ENCODE measurements at places on chromosomes 16 and 17.

GRCh38 chr16:54511222-54511731, 224.7 kb upstream of the IRX3 start:
- no peak for DNase-seq
- H3K4me3 ChIP-seq, result no peak overlapping the region
- H3K27ac ChIP-seq, result no peak overlapping the region
- H3K4me1 ChIP-seq, result no peaks in the 10 kb centered on the region
- H3K27me3 ChIP-seq, result no peaks in the 10 kb centered on the region

- DNase-seq, result peak; percentile 92
- no peak overlapping the region for H3K27ac ChIP-seq
- no peak overlapping the region for H3K4me3 ChIP-seq
- peaks cover 16% of the 10 kb centered on the region for H3K27me3 ChIP-seq
- peaks cover 11% of the 10 kb centered on the region for H3K4me1 ChIP-seq
- H3K36me3 ChIP-seq, result no peaks in the 10 kb centered on the region
These were observed 5.3 kb upstream of the ZNF689 start for GRCh38 chr16:30615358-30616091.

- H3K27ac ChIP-seq, result peak overlapping the region; percentile 81
- H3K4me3 ChIP-seq, result peak overlapping the region; percentile 73
- peaks cover 10% of the 10 kb centered on the region for H3K36me3 ChIP-seq
- peak; percentile 87 for DNase-seq
These were observed 62.9 kb downstream of the SMURF2 start for GRCh38 chr17:64599187-64599676.

DNA sequence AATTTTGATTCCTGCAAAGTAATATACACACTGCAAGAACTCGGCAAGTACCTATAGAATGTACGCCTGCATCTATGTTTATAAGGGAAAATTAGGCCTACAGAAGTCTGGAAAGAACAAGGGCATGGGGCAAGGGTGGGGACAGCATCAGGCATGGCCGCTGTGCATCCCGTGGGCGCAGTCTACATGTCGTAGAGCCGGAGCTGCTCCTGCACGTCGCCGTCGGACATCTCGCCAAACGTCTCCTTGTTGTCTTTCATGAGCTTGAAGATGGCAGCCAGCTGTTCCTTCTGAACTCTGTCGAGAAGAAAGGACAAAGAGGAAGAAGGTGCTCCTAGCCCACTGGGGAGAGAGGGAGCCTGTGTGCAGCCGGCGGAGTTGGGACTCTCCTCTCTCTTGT, 33.4 kb downstream of the MXRA7 start:
- peaks cover 3% of the 10 kb centered on the region for H3K27me3 ChIP-seq
- peaks cover 8% of the 10 kb centered on the region for H3K4me1 ChIP-seq
- no peaks in the 10 kb centered on the region for H3K36me3 ChIP-seq
- no peak overlapping the region for H3K27ac ChIP-seq

- H3K36me3 ChIP-seq, result peaks cover 29% of the 10 kb centered on the region
- no peak overlapping the region for H3K27ac ChIP-seq
- H3K4me1 ChIP-seq, result peaks cover 68% of the 10 kb centered on the region
These were observed 29.9 kb downstream of the DCUN1D3 start for GRCh38 chr16:20870122-20870820.

DNA sequence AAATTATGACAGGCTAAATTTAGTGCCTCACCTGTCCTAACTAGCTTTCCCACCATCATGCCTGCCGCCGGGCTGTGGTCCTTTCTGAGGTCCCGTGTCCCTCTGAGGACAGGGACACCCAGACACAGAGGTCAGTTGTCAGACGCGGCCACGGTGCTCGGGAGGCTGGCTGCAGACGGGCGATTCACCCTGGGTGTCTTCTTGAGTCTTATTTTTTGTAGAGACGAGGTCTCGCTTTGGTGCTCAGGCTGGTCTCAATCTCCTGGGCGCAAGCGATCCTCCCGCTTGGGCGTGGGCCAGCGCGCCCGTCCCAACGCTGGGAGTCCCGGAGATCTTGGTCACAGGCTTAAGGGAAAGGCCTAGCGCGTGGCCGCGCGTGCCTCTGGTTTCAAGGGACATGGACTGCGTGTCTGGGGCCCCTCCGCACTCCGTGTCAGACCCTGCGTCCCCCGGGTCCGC, 797 bp upstream of the RAB11FIP3 start:
- peaks cover 16% of the 10 kb centered on the region for H3K27me3 ChIP-seq
- H3K4me1 ChIP-seq, result peaks cover 25% of the 10 kb centered on the region
- peaks cover 5% of the 10 kb centered on the region for H3K36me3 ChIP-seq
- H3K27ac ChIP-seq, result peak overlapping the region; percentile 69

GRCh38 chr16:82178352-82178751, 8.3 kb upstream of the MPHOSPH6 start:
- H3K27ac ChIP-seq, result no peak overlapping the region
- H3K36me3 ChIP-seq, result no peaks in the 10 kb centered on the region
- DNase-seq, result no peak
- H3K27me3 ChIP-seq, result peaks cover 47% of the 10 kb centered on the region
- no peak overlapping the region for H3K4me3 ChIP-seq

- peaks cover 13% of the 10 kb centered on the region for H3K36me3 ChIP-seq
- peaks cover 16% of the 10 kb centered on the region for H3K4me1 ChIP-seq
- peaks cover 84% of the 10 kb centered on the region for H3K27me3 ChIP-seq
- DNase-seq, result peak; percentile 65
These were observed 5.7 kb downstream of the IRX5 start for GRCh38 chr16:54936201-54936978.

DNA sequence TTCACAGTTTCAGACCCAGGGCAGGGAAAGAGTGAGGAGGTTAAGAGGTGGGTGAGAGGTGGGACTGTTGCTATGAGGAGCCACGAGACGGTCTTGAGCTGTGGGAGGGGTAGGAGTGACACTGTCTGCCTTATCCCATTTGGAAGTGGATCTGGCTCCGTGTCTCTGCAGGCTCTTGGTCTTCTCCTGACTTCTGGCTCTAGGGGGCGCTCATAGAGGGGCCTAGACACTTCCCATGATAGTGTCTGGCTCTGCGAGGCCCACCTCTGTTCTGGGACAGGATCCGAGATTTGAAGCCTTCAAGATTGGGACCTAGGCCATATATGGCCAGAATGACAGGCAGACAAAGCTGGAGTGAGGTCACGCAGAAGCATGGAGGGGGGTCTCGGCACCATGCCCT, 204.5 kb downstream of the GSG1L start:
- no peak overlapping the region for H3K27ac ChIP-seq
- no peaks in the 10 kb centered on the region for H3K27me3 ChIP-seq
- no peak for DNase-seq
- no peak overlapping the region for H3K4me3 ChIP-seq
- H3K36me3 ChIP-seq, result no peaks in the 10 kb centered on the region

DNA sequence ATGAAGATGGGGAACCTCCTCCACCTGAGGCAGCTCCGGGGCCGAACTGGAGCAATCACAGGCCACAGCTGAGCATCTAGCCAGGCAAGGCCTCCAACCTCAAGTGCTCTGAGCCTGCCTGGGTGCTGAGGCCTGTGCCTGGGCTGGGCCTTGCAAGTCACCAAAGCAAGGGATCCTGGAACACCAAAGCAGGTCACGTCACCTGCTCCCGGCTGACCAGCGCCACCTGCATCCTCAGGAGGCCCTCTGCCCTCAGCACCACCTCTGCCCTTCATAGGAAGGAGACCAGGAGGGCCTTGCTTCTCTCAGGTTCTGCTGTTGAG, 68.0 kb downstream of the SMPD3 start:
- no peak overlapping the region for H3K27ac ChIP-seq
- DNase-seq, result no peak
- peaks cover 21% of the 10 kb centered on the region for H3K4me1 ChIP-seq
- no peak overlapping the region for H3K4me3 ChIP-seq
- H3K36me3 ChIP-seq, result no peaks in the 10 kb centered on the region

DNA sequence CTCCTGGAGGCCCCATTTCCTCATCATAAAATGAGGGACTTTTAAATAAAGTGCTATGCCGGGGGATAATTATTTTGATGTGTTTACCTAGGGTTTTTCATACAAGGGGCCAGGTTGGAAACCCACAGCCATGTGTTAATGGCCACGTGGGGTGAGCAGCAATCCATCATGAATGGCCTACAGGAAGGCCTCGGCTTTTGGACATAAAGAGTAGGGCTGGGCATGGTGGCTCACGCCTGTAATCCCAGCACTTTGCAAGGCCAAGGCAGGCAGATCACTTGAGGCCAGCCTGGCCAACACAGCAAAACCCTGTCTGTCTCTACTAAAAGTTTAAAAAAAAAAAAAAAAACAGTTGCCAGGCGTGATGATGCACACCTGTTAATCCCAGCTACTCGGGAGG, 40.3 kb downstream of the MEAK7 start:
- H3K36me3 ChIP-seq, result peaks cover 64% of the 10 kb centered on the region
- H3K4me3 ChIP-seq, result no peak overlapping the region
- no peaks in the 10 kb centered on the region for H3K27me3 ChIP-seq
- H3K4me1 ChIP-seq, result no peaks in the 10 kb centered on the region
- H3K27ac ChIP-seq, result no peak overlapping the region

GRCh38 chr17:37117373-37118142, 168.8 kb downstream of the AATF start:
- peaks cover 4% of the 10 kb centered on the region for H3K4me1 ChIP-seq
- no peak for DNase-seq
- H3K27me3 ChIP-seq, result no peaks in the 10 kb centered on the region
- H3K4me3 ChIP-seq, result no peak overlapping the region
- no peak overlapping the region for H3K27ac ChIP-seq

GRCh38 chr17:39631403-39631802, 4.7 kb downstream of the PPP1R1B start:
- no peaks in the 10 kb centered on the region for H3K36me3 ChIP-seq
- H3K4me1 ChIP-seq, result peaks cover 15% of the 10 kb centered on the region
- no peak for DNase-seq
- H3K27me3 ChIP-seq, result peaks cover 31% of the 10 kb centered on the region
